ENCODE measurements at places on chromosomes 12 and 14. TPM values are rescaled to one million over a fixed set of nuclear protein-coding genes. Genes with fewer than 3 reads are reported as not detected.
A peak's percentile ranks its signal among the peaks of the same experiment; 100 is the strongest.

- DNase-seq, result no peak
Observed at GRCh38 chr12:105426766-105427165, 96.3 kb downstream of the C12orf75 start.

Gene OASL
- polyA plus RNA-seq, result not detected

DNA sequence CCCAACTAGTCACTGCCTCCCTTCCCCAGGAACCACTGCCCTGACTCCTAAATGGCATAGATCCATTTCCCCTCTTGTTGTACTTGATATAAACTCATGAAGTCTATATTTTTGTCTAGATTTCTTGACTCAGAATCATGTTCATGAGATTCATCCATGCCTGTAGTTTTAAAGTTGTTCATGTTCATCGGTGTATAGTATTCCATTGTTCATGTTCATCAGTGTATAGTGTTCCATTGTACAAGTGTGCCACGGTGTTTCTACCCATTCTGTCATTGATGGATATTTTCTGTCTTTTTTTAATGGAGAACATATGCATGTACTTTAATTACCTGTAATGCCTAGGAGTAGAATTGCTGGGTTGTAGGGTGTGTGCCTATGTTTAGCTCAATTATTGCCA is 261.7 kb downstream of the CACNA1C start:
- DNase-seq, result no peak

Gene CARMIL3
- polyA plus RNA-seq, result 2.4 TPM

- no peak for DNase-seq
Observed at GRCh38 chr12:54389607-54390175, 5.2 kb upstream of the ZNF385A start.

DNA sequence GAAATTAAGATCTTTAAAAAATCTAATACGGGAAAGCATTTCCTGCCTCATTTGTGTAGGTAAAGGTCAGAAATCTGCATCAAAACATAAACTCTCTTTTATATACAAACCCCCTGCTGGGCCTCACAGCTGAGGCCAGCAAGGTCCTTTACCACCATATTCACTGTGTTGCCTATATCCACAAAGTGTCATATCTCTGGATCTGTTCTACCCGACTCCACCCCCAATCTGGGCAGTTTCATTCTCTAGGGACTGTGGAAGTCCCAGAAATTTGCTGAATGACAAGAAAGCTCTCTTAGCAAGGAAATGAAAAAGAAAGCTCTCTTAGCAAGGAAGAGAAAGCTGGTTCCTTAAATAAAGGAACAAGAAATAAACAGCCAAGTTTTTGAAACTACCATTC is 301.7 kb downstream of the KCNH5 start:
- no peak for DNase-seq

Gene HSPA2
- 20.7 TPM for polyA plus RNA-seq

DNA sequence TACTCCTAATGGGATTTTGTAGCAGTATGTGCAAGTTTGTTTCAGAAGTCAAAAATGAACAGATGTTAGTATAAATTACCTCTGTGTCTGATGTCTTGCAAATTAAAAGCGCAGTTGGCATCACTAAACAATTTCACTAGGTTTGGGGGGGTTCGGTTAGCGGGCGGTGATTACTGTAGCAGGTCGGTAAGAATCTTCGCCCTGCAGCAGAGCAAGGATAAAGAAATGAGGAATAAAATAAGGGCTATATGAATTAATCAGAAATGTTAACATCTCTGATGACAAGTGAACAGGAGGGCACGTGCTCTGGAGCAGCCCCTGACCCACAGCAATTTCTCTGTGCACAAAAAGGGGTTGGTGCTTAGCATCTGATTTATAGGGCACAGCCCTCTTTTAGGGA is 43.6 kb upstream of the VSX2 start:
- DNase-seq, result no peak

GRCh38 chr12:113591480-113591974 is 119.9 kb upstream of the LHX5 start:
- peak; percentile 58 for DNase-seq

DNA sequence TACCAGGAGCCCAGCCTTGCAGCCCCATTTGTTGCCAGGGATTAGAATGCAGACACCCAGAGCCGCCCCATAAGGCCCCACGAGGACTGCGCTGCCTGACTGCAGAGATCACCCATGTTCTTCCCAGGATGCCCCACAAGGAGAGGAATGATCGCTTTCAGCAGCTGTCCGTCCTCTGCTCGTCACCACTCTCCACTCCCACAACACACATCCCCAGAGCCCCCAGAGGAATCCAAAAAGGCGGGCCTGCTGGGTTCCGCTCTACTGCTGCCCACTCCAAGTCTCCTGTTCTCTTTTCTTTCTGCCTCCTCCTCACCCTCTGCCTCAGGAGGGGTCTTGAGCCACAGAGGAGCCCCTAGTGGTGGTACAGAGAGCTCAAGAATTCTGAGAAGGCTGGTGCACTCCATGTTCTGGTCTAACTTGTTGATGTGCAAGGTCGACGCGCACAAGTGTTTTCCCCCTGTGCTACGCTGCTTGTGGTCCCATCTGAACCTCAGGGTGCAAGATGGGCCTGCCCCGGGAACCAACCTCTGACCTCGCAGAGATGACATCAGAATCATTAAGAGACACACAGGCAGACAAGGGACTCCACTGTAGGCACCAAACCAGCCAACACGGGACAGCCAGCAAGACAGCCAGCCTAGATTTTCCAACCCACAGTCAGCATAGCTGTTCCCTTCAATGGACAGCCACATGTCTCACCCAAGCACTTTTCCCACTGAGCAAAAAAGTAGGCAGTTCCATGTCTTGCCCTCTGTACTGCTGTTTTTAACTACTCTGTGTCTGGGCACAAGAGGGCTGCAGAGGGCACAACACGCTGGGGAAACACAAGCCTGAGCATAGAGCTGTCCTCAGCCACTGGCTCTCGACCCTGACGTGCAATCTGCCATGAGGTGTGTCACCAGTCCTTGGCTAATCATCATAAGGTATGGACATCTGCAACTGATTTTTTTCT is 29.9 kb downstream of the PXN start:
- peak; percentile 64 for DNase-seq

DNA sequence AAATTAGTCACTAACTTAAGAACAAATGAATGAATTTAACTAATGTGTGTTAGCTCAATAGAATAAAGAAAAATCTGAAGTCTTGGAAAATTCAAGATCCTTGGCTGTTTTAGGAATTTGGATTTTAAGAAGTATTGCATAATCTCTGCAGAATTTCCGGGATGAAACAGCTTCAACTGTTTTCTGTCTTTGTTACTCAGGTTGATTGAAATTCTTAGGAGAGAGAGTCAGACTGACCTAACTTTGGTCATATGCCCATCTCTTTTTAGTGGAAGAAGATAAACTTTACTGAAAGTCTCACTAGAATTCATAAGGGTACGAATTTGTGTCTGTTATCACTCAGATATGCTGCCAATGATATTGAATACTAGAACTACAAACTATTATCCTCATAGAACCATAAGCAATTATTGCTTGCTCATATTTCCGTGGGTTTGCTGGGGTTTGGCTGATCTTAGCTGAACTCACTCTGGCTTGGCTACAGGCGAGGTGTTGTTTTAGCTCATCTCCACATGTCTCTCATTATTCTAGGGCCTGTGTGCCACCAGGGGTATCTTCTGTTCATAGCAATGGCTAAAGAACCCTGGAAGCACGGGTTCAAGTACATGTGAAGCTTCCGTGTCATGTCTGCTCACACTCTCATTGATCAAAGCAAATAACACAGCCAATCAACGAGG is 257.4 kb upstream of the NOVA1 start:
- no peak for DNase-seq

- DNase-seq, result no peak
Observed at GRCh38 chr14:37060496-37061260, 111.7 kb downstream of the SLC25A21 start.

DNA sequence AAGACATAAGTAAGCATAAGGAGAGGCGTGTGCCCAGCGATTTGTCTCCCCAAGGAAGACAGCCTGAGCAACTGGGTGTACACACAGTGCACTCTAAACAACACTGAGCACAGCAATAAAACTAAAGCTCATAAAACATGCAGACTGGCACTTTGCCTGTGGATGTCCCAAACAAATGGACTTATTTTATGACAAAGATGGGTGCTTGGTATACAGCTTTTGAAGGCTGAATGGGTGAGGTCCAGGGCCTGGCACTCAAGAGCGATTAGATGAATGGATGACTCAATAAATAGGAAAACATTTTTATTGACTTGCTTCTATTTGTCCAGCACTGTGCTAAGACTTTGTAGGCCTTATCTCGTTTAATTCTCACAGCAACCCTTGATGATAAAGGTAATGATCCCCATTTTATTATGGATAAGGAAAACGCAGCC is 28.5 kb downstream of the LGMN start:
- DNase-seq, result no peak

Gene FOXA1
- polyA plus RNA-seq, result 4.5 TPM

- DNase-seq, result no peak
Observed at GRCh38 chr14:99958380-99958779, 106.8 kb upstream of the EVL start.

DNA sequence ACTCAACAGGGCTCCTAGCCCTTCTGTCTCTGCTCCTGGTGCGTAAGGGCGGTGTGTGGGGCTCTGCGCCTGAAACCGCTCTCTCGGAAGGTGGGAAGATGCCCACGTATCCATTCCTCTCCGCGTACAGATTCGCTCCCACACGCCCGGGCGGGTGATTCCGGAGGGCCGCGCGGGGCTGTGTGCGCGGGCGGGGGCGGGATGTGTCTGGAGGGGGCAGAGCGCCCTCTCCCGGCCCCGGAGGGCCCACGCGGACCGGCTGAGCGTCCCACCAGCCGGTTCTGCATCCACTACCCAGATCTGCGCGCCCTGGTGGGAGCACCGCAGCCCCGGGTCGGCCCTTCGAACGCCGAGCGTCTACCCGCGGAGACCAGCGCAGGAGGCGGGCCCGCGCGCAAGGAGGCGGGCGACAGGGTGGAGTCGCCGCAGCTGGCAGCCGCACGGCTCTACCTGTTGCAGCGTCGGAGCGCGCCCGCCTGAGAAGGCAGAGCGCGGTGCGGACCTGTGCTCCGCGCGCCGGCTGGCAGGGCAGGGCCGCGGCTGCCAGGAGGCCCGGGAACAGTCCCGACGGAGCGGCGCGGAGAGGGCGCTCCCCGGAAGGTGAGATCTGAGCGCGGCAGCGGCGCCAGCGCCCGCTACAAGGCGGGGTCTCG is 1.4 kb upstream of the KCNK13 start:
- DNase-seq, result peak; percentile 53

Gene GPRC5D
- 0.94 TPM for polyA plus RNA-seq

- no peak for DNase-seq
Observed at GRCh38 chr14:21201732-21202462, 46.0 kb upstream of the OR5AU1 start.

Gene RERG
- 31.1 TPM for polyA plus RNA-seq

- peak; percentile 11 for DNase-seq
Observed at GRCh38 chr14:50619569-50620141, 48.5 kb downstream of the SAV1 start.

GRCh38 chr12:18799561-18799960 is 61.6 kb downstream of the CAPZA3 start:
- no peak for DNase-seq

Data from renal pelvis (tissue), 12 donors.